ENCODE measurements at places on chromosomes 6 and 20.

DNA sequence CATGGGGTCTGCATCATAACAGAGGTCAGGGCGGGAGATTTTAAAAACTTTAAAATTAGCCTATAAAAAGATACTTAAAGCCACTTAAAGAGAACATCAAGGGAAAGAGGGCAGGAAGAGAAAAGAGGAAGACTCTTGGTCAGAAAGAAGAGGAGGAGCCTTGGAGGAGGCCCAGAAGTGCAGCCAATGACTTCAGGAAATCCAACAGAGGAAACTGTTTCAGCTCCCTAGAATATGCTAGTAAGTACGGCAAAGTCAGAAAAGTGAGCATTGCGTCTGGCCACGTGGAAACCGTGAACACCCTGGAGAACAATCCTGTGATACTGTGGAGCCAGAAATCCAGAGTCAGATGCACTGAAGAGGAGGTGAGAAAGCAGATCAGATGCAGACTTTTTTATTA, 22.5 kb upstream of the NHSL1 start:
- no peak for DNase-seq

DNA sequence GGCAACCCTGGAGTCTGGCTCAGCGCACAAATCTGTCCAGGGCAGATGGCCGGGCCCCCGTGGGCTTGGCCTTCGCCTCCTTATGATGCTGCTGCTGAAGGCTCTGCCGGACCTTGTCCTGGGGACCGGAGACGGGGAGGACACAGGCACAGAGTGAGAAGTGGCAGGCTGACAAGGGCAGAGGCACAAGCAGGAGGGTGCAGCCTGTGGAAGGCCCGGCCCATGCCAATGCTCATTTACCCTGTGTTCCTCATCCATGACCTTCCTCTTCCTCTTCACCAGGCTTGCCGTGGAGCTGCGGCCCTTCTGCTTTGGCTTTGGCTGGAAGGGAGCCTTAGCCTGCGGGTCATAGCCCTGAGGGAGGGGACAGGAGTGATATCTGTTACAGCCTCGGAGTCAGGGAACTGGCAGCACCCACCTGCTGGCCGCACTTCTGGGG, 2.4 kb downstream of the B3GALT4 start:
- DNase-seq, result no peak

DNA sequence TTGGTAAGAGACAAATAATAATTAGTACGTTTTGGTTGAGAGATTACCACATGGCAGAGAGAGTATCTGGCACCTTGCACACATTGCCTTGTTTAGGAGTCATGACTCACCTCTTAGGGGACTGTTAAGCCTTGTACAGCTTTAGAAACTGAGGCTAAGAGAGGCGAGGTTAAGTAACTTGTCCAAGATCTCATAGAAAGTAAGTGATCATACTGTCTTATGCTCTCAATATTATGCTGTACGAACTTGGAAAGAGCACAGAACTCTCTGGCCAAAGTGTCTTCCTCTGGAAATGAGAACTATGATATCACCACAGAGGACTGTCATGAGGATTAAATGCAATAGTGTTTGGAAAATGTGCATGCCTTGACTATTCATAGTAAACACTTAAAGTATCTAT, 249.0 kb downstream of the UTRN start:
- DNase-seq, result no peak

- DNase-seq, result no peak
These were observed 4.1 kb upstream of the PREX1 start for GRCh38 chr20:48831718-48832404.
